ENCODE measurements at places on chromosomes 4 and X.

GRCh38 chr4:41375561-41375960, 118.8 kb downstream of the UCHL1 start:
- DNase-seq, result no peak

GRCh38 chr4:51836549-51836948, 6.4 kb upstream of the DCUN1D4 start:
- DNase-seq, result no peak

GRCh38 chrX:30904186-30904585, 15.1 kb upstream of the TAB3 start:
- no peak for DNase-seq

DNA sequence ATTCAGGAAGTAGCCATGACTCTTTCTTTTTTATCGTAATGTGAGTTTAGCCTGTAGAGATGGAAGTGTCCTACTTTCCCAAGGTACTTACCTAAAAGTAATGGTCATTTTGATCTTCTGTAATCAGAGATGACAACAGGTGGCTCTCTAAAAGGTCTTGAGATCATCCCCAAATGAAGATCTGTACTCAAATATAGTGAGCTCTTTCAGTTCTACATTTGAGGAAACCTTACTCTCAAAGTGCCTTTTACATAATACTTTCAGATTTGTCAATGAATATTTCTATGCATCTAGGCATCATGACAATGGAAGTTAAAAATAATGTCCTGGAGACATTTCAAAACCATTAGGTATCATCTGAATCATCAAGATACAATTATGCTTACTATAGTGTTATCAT, 17.2 kb upstream of the MND1 start:
- DNase-seq, result no peak

Data from Ammon's horn (tissue), 1 donor.